Large intestine (tissue), 12 donors: ENCODE measurements at places on chromosomes 16 and 17. TPM values are rescaled to one million over a fixed set of nuclear protein-coding genes. Genes with fewer than 3 reads are reported as not detected.

- peak; percentile 73 for DNase-seq
These were observed 101.1 kb downstream of the MSI2 start for GRCh38 chr17:57357392-57357784.

DNA sequence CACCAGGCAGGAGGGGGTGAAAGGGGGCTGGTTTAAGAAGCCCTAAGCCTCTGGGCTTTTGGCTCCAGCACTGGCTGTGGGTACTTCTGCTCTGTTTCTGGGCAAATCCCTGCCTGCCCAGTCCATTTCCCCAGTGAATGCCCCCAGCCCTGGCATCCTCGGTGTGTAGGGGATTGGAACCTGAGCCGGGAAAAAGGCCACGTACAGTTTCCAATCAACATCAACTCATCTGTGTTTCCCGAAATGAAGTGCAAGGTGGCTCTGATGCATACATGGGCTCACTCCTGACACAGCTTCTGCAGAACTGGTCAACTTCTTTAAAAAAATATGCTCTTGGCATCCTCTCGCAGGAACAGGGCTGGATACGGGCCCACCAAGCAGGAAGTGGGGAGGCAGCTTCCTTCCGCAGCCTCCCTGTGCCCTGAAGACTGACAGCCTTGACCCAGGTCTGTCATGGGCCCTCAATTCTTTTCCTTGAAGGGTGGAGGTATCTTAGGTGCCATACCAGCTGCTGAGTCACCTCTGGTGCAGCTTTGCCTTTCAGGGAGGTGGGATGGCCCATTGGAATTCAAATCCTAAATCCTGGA lies 73.3 kb downstream of the N4BP1 start:
- DNase-seq = no peak

DNA sequence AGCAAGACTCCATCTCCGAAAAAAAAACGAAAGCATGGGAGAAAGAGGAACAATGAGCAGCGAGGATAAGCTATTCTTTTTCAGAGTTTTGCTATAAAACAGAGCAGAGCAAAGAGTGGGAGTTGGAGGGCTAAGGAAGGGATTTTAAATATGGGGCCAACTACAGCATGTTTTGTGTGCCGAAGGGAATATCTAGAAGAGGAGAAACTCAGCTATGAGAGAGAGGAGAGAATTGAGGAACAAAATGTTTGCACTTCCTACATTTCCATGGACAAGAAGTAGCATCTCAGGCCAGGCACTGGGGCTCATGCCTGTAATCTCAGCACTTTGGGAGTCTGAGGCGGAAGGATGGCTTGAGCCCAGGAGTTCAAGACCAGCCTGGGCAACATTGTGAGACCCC lies 13.1 kb upstream of the GRB2 start:
- no peak for DNase-seq

DNA sequence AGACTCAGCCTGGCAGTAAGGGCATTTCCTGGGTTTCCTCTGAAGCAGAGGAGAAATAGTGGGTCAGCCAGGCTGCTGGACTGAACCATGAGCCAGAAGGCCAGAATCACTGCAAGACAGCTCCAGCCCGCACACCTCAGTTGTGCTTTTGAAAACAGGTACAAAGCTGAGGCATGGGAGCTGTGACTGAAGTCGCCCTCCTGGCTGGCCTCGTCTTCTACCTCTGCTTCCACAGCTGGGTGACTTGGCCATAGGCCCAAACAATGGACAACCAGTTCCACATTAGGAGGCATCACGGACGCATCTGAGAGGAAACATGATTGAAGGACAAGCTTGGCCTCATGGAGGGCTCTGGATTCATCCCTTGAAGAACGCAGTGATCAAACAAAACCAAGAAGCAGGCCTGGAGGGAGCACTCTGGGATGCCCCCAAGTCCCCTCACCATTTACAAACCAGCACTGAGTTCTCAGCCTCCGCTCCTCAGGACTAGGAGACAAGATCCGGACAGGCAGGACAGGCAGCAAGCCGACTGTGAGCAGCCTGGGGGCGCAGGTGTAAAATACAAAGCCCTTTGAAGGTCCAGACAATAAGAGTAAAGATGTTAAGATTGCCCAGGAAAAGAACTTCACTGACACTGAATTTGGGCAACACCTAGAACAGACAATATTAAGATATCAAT lies 68.7 kb downstream of the N4BP1 start:
- DNase-seq = no peak

GRCh38 chr17:77437747-77438146 lies 297.0 kb downstream of the SEC14L1 start:
- no peak for DNase-seq

DNA sequence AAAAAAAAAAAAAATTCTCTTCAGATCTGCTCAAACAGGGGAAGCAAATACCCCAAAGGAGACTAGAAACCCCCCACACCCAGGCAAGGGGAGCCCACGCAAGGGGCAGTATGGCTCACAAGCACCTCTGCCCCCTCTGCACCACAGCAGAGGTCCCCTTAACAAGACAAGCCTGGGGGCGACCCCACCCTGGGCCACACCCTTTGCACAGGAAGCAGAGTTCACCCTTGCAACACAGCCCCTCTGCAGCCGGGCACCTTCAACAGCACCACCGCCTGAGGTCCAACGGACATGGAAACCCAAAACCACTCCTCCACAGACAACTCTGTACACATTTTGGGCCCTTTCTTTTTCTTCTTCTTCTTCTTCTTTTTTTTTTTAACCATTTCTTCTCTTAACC lies 12.8 kb downstream of the AXIN1 start:
- peak; percentile 87 for DNase-seq

GRCh38 chr17:47131761-47132160 lies 57.3 kb downstream of the CDC27 start:
- DNase-seq = no peak

DNA sequence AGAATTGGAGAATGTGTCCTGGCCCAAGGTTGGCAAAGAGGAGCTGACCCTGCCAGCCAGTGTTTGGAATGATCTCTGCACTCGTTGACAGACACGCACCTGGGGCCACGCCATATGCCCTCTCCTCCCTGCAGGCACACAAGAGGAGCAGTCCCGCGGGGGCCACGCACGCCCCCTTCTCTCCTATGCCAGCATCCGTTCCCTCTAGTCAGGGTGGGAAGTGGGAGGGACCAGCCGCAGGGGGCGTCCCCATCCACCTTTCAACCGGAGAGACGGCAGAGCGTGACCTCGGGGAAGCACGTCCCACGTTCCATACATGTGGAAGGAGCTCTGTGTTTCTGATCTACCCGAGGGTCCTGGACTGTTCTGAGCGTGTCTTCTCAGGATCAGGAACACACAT lies 86.9 kb upstream of the ZNF750 start:
- DNase-seq = no peak

GRCh38 chr16:87832741-87833502 lies 36.4 kb downstream of the SLC7A5 start:
- no peak for DNase-seq

GRCh38 chr16:2769100-2769529 lies 8.0 kb downstream of the ELOB start:
- no peak for DNase-seq

GRCh38 chr17:81987161-81987770 lies 9.8 kb downstream of the ASPSCR1 start:
- no peak for DNase-seq

- DNase-seq = no peak
These were observed 2.9 kb downstream of the SRL start for GRCh38 chr16:4239020-4239419.

DNA sequence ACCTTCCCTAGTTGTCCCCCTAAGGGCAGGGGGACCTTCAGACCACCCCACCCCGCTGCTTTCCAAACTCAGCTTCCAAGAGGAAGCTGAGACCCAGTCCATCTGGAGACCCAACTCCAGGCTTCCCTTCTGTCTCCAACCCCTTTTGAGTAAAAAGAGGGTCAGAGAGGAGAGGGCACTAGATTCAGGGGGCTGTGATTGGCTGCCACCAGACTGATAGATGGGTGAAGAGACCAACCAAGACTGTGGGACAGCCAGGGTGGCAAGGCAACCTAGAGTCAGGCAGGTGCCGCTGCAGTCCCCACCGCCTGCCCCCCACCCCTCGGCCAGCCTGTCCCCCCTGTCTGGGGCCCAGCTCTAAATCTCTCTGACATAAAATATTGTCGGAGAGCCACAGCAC lies 92.5 kb downstream of the SDK2 start:
- DNase-seq = no peak

GRCh38 chr17:72206376-72206775 lies 85.6 kb downstream of the SOX9 start:
- DNase-seq = no peak

DNA sequence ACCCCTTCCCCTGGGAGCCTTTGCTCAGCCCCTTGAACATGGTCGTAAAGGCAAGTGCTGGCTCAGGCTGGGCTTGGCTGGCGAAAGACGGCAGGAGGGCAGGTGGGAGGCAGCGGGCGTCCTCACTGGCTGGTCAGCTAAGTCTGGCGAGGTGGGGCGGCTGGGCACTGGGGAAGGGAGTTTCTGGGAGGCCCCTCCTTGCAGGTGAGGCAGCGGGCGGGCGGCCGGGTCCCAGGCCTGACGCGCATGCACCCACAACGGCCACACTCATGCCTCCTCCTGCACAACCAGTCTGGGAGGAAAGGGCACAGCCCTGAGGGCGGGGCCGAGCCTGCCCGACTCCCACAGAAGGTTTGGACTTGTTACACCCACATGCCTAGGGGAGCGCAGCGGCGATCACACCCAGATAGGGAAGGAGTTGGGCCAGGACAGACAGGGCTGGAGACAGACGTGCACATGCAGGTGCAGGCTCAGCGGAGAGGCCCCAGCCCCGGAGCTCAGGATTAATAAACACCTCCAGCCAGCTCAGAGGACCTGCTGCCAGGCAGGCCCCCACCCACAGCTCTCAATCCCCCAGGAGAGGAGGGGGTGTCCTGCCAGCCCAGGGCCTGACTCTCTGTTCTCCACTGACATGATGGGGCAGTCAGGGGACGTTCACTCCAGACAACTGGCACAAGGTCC lies at the start of gene EVPL:
TSS of gene EVPL (minus strand) at position 148 of the 681 bp plus-strand sequence. CDS start at position 40, 108 bp downstream.
- peak; percentile 95 for DNase-seq

- DNase-seq = no peak
These were observed 536.7 kb upstream of the HSBP1 start for GRCh38 chr16:83271123-83271522.

DNA sequence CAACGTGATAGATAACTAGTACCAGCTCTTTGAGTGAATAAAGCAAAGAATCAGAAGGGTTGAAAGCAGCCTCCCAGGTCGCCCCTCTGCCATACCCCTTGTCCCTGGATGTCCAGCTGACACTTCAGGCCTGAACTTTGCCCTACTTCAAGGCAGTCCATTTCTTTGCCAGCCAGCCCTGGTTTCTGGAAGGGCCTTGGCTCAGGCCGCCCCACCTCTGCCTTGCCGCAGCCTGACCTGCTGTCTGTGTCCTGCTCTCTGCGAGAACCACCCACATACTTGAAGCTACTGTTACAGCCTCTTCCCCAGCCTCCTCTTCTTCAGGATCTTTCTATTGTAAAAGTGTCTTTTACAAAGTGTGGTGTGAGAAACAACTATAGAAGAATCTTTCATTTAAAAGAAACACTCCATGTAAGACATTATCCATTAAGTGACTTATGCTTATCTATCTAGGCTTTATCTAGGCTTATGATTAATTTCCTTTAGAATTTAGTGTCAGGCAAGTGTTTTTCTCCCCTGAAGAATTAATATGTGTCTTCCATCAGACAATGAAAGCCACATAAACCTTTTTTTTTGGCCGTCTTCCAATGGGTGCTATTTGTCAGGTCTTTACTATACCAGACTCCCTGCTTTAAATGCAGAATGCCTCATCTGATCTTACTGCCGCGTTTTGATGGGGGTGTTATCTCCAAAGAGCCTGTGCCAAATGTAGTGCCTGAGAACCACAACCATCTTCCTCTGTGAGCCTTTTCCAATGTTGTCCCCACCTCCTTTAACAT lies 133.9 kb downstream of the SOCS1 start:
- DNase-seq = no peak

DNA sequence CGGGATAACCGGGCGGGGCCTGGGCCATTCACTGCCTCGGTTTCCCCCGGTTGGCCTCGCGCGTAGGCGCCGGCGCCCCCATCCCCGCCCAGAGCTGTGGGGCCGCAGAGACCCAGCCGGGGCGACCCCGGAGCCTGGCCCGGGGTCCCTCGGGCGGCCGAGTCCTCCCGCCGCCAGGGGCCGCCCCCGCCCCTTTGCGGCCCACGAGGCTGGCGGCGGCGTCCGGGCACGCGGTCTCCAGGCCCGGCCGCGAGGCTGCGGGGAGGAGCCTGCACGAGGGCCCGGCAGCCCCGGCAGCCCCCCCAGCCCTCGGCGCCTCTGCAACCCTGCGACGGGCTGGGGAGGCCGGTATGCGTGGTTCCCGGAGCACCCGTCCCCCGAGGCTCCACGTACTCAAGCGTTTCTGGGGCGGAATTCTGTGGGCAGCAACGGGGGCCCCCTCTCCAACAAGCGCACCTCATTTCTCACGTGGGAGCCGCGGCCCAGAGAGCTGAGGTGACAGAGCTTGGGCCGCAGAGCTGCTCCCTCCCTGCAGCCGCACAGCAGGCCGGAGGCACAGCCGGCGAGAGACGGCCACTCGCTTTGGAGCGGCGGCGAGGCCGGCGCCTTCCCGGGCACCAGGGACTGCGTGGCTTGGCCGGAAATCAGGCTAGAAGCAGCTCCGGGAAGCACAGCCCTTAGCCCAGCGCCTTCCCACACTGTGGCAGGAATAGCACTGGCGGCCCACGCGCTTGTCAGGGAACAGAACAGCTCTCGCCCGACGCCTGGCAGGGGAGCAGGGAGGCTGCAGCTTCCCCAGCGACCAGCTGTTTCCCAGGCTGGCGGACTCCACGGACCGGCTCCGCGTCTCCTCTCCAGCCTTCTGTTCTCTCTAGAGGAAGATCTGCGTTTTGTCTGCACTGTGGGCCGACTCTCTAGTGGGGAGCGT lies 867 bp upstream of the LIMD2 start:
- DNase-seq = peak; percentile 36

GRCh38 chr17:74659889-74660288 lies 36.4 kb upstream of the CD300E start:
- DNase-seq = no peak

DNA sequence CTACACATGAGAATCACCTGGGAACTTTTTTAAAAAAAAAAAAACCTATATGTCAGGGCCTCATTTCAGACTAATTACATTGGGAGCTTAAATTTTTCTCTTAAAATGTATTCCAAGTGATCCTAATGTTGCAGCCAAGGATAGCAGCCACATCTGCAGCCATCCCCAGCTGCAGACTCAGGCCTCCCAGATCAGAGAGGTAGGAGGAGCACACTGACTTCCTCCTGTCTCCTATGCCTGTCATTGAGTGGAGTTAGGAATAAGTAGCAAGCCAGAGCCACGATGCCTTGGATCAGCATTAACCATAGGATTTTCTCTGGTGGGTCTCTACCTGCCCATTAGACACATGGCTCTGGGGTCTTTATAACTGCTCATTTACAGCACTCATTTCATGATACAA lies 463.5 kb downstream of the HS3ST4 start:
- DNase-seq = no peak

DNA sequence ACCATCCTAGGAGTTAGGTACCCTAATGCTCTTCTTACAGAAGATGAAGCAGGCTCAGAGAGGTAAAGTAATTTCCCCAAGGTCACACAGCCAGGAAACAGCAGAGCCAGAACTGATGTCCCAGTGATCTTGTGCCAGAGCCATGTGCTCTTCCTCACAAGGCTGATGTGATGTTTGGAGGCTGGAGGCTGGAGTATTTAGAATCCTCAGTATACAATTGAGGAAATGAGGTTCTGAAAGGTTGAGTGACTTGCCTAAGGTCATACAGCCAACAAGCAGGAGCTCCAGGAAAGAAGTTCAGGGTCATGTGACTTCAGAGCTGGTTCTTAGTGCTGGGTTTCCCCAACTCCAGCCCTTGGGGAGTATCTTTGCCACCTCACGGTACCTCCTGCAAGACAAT lies 18.5 kb downstream of the ITPRIPL2 start:
- DNase-seq = no peak

Gene CCT6B
- 2.8 TPM for polyA plus RNA-seq

Gene CUEDC1
- 17.1 TPM for polyA plus RNA-seq

Gene KCNH4
- polyA plus RNA-seq = 0.36 TPM

Gene CRHR1
- polyA plus RNA-seq = 0.24 TPM

Gene PRSS8
- 252 TPM for polyA plus RNA-seq

Gene SCGB1C2
- polyA plus RNA-seq = not detected

Gene LITAFD
- polyA plus RNA-seq = 1.8 TPM
